ENCODE measurements at places on chromosomes 3 and 15. TPM values are rescaled to one million over a fixed set of nuclear protein-coding genes. Genes with fewer than 3 reads are reported as not detected.

USP50 gene
- total RNA-seq: not detected

- no peak overlapping the region for H3K27ac ChIP-seq
- peaks cover 21% of the 10 kb centered on the region for H3K27me3 ChIP-seq
- peaks cover 9% of the 10 kb centered on the region for H3K4me1 ChIP-seq
- H3K36me3 ChIP-seq: no peaks in the 10 kb centered on the region
- no peak for DNase-seq
These were observed 2.5 kb downstream of the DNAJB8 start for GRCh38 chr3:128464188-128464587.

DNA sequence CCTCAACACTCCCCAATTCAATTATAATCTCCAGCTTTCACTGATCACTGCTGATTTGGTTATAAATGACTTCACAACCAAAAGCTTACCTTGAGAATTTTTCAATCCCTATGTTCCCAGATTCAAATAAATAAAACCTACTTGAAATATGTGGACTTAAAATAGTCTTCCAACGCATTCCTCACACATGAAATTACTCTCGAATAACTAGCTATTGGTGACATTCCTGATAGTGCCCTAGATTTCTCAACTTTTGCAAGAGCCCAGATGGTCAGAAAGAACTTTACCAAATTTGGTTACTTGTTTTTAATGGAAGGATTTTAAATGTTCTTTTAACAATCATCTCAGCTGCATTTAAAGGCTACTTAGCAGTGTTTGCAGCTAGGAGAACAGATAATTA, 605.5 kb downstream of the FHIT start:
- H3K27me3 ChIP-seq: no peaks in the 10 kb centered on the region
- H3K4me1 ChIP-seq: no peaks in the 10 kb centered on the region
- H3K27ac ChIP-seq: no peak overlapping the region
- H3K4me3 ChIP-seq: no peak overlapping the region
- H3K36me3 ChIP-seq: no peaks in the 10 kb centered on the region

NRG4 gene
- total RNA-seq: not detected

DNA sequence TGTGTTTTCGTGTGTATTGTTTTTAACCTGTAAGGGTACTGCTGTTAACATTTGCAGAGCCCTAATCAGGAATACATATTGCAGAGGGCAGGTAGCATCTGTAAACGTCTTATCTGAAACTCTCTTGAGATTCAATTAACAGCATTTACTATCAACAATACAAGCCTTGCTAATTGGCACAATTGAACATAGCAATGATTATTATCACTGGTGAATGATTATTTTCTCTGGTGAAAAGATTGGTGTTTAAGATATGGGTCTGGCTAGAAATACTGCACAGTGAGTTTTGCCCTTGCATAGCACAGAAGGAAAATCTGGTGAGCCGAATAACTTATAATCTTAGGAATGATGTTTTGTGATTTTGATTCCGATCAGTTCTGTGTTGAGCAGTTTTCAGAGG, 5.9 kb upstream of the CNTN4 start:
- no peak overlapping the region for H3K27ac ChIP-seq
- DNase-seq: no peak
- H3K36me3 ChIP-seq: no peaks in the 10 kb centered on the region
- H3K4me1 ChIP-seq: no peaks in the 10 kb centered on the region

GUCA1C gene
- not detected for total RNA-seq

GRCh38 chr3:10601151-10601856, 95.9 kb upstream of the ATP2B2 start:
- no peak for DNase-seq
- peaks cover 37% of the 10 kb centered on the region for H3K4me1 ChIP-seq
- H3K36me3 ChIP-seq: no peaks in the 10 kb centered on the region

DNA sequence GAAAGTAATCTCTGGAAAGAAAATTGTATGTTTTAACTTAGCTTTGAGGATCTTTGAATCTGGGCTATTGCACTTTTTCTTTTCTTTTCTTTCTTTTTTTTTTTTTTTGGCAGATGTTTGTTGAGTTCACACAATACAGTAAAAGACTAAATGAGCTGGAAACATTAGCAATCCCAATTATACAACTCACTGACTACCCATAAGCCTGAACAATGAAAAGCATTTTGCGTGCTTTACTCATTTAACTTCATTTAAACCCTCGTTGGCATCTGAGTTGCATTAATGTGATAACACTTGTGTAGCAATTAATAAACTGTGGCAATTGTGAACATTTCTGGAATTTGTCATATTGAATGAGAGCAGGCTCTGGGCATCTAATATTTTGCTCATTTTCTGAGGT, 269.4 kb upstream of the RBMS3 start:
- no peak for DNase-seq
- no peak overlapping the region for H3K4me3 ChIP-seq
- H3K36me3 ChIP-seq: no peaks in the 10 kb centered on the region
- H3K4me1 ChIP-seq: no peaks in the 10 kb centered on the region

PSMD2 gene
- 169 TPM for total RNA-seq

GRCh38 chr3:24679429-24679828, 184.8 kb upstream of the THRB start:
- H3K27me3 ChIP-seq: peaks cover 82% of the 10 kb centered on the region
- DNase-seq: no peak
- peaks cover 11% of the 10 kb centered on the region for H3K4me1 ChIP-seq
- H3K27ac ChIP-seq: no peak overlapping the region

- no peak for DNase-seq
- H3K4me1 ChIP-seq: no peaks in the 10 kb centered on the region
- H3K36me3 ChIP-seq: no peaks in the 10 kb centered on the region
- H3K4me3 ChIP-seq: no peak overlapping the region
- H3K27me3 ChIP-seq: no peaks in the 10 kb centered on the region
These were observed 396.6 kb downstream of the SOX2 start for GRCh38 chr3:182108371-182108770.

DNA sequence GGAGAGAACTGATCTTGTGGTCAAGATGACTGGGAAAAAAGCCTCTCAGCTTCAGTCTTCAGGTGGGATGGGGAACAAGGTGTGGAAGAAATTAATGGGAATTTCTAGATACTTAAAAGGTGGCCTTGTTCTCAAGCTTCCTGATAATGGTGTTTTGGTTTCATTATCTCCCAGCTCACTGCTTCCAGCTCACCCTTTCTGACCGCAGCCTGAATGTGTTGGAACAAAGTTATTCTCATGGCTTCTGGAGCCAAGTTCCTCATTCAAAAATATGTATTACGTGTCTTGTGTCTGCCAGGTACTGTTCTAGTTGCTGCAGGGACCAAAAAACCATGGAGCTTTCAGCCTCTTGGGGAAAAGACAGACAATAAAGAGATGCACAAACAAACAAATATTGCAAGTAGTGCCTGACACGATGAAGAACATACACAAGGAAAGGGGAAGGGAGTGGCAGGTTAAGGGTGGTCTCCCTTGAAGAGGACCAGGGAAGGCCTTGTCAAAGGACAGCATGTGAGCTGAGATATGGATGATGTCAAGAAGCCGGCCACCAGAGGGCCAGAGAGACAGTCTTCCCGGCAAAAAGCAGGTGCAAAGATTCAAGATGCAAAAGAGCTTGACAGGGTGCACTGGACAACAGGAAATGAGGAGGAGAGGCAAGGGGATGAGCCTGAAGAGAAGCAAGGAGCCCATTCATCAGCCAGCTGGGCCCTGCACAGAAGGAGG, 35.5 kb downstream of the ARRDC4 start:
- H3K27me3 ChIP-seq: peaks cover 5% of the 10 kb centered on the region
- no peak for DNase-seq
- peaks cover 11% of the 10 kb centered on the region for H3K4me1 ChIP-seq
- H3K27ac ChIP-seq: no peak overlapping the region

GRCh38 chr3:189685860-189686259, 54.7 kb downstream of the TP63 start:
- no peak for DNase-seq
- H3K4me1 ChIP-seq: peaks cover 38% of the 10 kb centered on the region
- no peak overlapping the region for H3K4me3 ChIP-seq
- peak overlapping the region; percentile 60 for H3K27ac ChIP-seq
- no peaks in the 10 kb centered on the region for H3K36me3 ChIP-seq

CHAC1 gene
- 77.8 TPM for total RNA-seq

GRCh38 chr3:184338511-184338945, 1.1 kb downstream of the FAM131A start:
- DNase-seq: no peak
- no peaks in the 10 kb centered on the region for H3K27me3 ChIP-seq
- no peak overlapping the region for H3K27ac ChIP-seq
- peaks cover 3% of the 10 kb centered on the region for H3K36me3 ChIP-seq
- peaks cover 42% of the 10 kb centered on the region for H3K4me1 ChIP-seq

DNA sequence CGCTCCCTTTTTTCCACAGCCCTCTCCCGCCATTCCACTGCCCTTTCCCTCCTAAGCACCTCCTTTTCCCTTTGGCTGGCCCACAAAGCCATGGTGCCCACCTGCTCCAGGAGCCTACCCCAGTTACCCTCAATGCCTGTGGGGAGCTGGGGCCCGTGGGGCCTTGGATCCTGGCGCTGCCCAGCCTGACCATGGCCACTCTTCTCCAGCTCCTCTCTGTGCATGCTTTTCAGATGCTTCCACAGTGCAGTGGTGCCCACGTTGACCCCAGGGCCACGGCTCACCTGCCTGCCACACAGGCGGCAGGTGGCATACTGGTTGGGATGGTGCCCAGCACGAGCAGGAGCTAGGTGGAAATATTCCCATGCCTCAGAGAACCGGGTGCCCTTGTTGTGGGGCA, 1.5 kb downstream of the ZBED2 start:
- no peak for DNase-seq
- H3K27ac ChIP-seq: peak overlapping the region; percentile 100
- peaks cover 38% of the 10 kb centered on the region for H3K36me3 ChIP-seq

DNA sequence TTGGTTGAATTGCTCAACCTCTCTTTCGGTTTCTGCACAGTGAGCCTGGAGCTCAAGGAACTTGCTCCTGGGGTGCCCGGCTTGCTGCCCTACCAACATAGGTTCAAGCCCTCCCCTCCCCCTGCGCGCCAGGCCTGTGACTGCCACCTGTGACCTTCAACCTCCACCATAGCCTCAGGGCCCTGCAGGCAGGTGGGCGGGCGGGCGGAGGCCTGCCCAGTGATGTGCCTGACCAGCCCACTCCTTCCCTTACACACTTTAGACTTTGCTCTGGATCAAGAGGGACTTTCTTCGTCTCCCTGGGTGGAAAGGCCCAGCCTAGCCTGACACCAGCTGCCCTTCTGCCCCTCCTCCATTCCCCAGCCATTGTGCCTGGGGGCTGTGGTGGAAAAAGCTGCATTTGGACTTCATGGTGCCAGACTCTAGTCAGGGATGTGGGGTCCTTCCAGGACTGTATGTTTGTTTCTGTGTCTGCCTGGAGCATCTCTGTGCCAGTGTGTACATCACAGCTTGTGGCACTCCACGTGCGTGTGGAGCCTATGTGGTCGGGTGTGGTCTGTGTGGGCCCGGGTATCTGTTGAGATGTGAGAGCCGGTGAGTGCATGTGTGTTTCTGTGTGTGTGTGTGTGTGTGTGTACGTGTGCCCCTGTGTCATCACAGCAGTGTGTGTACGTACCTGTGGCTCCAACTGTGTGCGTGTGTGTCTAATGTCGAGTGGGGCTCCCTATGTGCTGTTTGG, 9.5 kb downstream of the PRKCD start:
- H3K27ac ChIP-seq: no peak overlapping the region
- DNase-seq: peak; percentile 23
- no peak overlapping the region for H3K4me3 ChIP-seq
- H3K36me3 ChIP-seq: no peaks in the 10 kb centered on the region

DNA sequence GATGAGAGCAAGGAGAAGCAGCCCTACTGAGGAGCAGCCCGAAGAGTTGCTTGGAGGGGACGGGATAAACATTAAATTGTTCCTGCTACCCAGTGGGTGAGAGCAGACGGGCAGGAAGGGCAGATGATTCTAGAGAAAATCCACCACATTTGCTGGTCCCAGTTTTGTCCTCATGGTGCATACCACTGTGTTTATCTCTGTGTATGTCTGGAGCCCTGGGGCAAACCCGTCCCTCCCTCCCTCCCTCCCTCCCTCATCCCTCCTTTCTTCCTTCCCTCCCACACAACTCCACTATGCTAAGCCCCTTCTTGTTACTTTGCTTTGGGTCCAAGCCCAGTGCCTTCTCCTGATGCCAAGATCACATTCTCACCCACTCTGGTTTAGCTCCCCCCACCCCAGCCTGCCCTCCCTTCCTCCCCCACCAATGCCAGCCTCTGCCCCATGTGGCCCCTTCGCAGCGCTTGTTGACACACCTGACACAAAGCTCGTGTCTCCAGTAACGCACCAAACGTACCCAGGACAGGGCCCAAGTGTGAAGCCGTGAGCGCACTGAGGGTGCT, 194.8 kb downstream of the ATP10A start:
- peaks cover 11% of the 10 kb centered on the region for H3K4me1 ChIP-seq
- peaks cover 47% of the 10 kb centered on the region for H3K27me3 ChIP-seq
- no peak overlapping the region for H3K27ac ChIP-seq
- H3K36me3 ChIP-seq: no peaks in the 10 kb centered on the region

DNA sequence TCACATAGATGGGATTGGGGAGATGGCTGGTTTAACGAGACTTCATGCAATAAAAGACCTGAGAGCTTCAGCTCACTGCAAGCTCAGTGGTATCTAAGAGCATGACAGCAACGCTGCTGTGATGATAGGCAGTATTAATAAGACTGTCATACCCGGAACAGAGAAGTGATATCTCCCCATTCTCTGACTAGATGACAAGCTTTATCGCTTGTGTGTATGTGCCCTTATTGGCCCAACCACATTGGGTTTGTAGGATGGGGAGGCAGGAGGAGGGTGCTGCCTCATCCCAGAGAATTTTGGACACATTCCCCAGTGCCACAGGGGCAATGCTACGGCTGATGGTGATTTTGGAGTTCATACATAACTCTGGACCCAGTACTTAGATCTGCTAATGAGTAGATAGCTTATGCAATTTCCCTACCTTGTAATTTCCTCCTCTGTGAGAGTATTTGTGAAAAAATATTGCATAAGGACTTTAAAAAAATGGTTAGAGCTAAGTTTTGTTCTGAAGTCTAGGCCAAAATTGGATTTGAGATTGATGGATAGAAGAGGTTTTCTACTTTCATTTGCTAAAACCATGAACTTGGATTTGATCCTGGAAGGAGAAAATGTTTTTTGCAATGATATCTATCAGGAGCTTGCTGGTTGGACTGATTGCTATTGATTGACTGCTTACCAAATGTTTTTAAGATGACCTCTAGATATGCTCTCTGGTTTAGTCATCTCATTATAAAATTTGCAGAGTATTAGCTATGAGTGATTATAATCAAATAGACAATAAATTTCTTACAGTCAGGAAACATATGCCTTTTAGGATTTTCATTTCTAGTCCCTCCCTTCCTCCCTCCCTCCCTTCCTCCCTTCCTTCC, 14.0 kb upstream of the TMEM212 start:
- no peaks in the 10 kb centered on the region for H3K36me3 ChIP-seq
- DNase-seq: no peak
- H3K4me3 ChIP-seq: no peak overlapping the region

ACKR2 gene
- total RNA-seq: 1.1 TPM

SI gene
- total RNA-seq: not detected

- H3K4me3 ChIP-seq: no peak overlapping the region
- H3K36me3 ChIP-seq: no peaks in the 10 kb centered on the region
- no peaks in the 10 kb centered on the region for H3K27me3 ChIP-seq
- no peak for DNase-seq
These were observed 137.6 kb downstream of the PEAK1 start for GRCh38 chr15:77282333-77282732.

- no peak overlapping the region for H3K4me3 ChIP-seq
- no peaks in the 10 kb centered on the region for H3K27me3 ChIP-seq
- H3K4me1 ChIP-seq: no peaks in the 10 kb centered on the region
- H3K36me3 ChIP-seq: peaks cover 26% of the 10 kb centered on the region
These were observed 23.1 kb upstream of the PDCD7 start for GRCh38 chr15:65156692-65157091.

All from activated T-cell treated with anti-CD3 and anti-CD28 coated beads, Interleukin-2, amount 50 U/mL, for 72 hours (primary cell).